ENCODE measurements at places on chromosomes 5 and 9.
A peak's percentile ranks its signal among the peaks of the same experiment; 100 is the strongest.

- no peak for DNase-seq
Measured at GRCh38 chr5:86974955-86975354, 292.7 kb upstream of the RASA1 start.

GRCh38 chr5:89338935-89339334 is 456.0 kb upstream of the MEF2C start:
- peak; percentile 30 for DNase-seq

DNA sequence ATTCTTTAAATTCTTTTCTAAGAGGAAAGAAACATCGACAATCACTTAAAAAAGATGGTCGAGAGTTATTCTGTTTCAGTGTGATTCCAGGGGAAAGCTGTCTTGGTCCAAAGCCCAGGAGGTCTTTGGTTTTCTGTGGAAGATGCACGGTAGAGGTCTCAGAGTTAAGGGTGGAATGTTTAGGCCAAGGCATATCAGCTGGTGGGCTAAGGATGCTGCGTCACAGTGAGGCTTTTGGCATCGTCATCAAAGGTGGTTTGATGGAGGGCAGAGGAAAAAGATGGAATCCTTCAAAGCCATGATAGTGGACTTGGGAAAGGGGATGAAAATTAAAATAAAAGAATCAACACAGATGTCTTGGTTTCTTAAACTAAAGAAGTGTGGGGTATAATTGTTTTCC is 137.3 kb upstream of the ANKH start:
- DNase-seq: no peak

- no peak for DNase-seq
Measured at GRCh38 chr5:176530983-176531901, 6.0 kb downstream of the RNF44 start.

DNA sequence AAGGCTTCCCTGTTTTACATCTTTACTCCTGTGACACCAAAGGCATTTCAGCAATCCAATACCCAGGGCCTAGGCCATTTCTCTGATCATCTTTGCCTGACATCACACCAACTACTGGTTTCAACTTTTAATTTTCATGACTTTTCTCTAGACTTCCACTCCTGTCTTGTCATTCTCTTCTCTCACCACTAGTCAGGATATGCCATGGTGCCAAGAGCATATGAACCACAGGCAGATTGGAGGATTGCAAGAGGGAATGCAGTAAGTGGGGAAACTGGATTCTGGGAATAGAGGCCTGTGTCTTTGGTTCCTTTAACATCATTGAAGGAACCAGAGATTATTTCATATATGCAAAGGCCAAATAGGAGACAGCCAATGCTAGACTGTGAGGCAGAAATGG is 69.3 kb downstream of the ANKRD31 start:
- peak; percentile 19 for DNase-seq

GRCh38 chr5:16018970-16019369 is 160.6 kb downstream of the MARCHF11 start:
- no peak for DNase-seq

- DNase-seq: no peak
Measured at GRCh38 chr5:159088371-159088770, 11.3 kb downstream of the EBF1 start.

DNA sequence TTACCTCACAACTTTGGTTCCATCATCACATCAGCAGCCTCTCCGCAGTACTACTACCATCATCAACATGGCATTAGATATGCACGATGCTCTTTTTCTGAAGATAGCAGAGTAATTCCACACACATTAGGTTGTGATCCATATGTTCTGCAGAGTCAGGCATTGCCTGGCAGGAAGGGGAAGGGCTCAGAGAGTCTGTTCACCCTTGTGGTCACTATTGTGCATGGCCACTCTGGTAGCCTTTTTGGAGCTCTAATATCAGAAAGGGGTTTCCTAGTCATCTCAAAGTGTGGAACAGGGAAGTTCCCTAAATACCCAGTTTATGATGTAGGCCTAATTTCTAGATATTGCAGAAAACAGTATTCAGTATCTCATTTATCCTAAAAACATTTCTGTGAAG is 373.6 kb downstream of the BNC2 start:
- no peak for DNase-seq

- DNase-seq: no peak
Measured at GRCh38 chr5:130102960-130103359, 198.7 kb downstream of the CHSY3 start.

- DNase-seq: peak; percentile 11
Measured at GRCh38 chr9:89929673-89930480, 325.1 kb downstream of the GADD45G start.

DNA sequence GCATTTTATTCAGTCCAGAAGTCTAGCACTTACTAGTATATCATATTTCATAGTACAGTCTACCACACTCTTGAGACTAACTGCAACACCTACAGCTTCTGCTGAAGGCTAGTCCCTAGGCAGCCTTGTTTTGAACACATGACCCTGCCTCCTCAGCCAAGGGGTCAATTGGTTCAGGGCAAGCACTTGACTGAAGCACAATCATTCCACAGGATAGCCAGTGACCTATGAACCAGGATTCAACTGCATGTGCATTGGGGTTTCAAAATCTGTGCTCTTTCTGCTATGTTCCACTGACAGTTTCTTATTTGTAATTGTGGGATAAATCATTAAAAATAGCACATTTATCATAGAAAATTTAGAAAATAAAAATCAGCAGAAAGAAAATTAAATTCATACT is 186.8 kb downstream of the TMEM161B start:
- DNase-seq: no peak

DNA sequence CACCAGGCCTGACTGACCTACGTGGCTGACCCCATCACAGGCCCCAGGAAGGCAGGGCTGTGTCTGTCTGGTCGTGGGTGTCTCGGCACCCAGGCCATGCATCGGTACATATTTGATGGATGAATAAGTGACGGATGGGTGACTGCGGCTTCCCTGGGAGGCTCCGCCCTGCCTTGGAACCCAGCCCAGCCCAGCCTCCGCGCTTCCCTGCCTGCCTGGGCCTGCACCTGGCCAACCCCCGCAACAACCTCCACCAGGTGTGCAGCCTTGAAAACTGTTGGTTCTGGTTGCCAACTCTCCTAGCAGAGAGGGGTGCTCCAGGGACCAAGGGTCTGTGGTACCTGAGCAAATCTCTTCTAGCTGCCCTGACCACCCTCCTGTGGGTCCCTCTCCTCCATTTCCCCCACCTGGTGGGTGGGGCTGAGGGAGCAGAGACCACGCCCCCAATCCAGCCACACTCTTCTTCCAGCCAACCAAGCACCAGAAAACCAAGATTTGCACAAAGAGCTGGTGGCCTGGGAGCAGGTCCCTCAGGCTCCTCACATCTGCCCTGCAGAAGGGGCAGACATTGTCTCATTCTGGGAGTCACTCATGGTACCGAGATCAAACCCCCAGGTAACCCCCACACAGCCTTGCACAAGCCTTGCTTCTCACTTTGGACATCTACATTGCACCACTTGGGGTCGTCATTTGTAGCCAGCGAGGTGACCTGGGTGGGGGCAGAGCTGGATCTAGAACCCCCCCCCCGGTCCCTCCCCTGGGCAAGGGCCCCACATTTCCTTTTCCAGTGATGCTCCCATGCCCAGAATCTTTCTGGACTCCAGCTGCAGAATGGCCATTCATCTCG is 100.6 kb upstream of the IER5L start:
- DNase-seq: peak; percentile 81

DNA sequence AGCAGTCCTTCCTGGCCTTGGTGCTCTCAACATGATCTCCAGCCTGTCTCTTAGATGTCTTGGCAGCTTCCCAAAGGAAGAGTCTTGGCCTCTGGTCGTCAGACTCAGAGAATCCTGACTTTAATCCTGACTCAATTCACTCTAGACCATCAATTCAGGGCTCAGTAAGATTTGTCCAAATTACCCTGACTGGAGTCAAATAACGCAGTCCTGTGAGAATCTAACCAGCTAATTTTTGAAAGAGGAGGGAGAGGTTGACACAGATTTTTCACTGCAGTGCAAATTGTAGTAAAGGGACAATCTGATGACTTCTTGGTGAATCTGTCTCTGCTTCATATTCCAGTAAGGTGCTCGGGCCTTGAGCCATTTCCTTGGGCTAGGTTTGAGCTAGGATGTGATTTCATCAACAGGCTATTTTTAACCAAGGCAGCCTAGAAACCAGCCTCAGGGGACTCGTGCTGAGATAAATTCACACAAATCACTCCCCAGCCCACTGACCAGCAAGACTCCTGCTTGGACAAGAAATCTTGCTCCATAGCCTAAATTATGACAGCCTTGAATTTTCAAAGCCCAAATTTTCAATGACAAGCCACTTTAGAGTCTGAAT is 257.4 kb downstream of the ENC1 start:
- peak; percentile 48 for DNase-seq

DNA sequence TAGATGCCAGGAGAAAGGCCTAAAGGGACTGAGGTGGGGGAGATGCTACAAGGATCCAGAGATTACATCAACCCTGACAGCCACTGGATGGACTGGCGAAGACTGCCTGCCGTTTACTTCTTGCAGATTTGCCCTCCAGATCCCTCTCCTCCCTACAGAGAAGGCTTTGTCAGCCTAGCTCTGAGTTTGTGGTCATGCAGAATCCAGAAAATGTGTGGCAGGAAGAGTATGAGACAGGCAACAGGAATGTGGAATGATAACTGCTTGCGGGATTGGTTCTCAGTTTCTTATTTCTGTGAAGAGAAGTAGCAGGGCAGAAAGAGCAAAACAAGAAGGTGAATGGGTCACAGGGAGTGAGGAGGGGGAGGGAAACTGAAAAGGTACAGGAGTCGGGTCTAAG is 129.6 kb downstream of the TLE1 start:
- DNase-seq: peak; percentile 81

- DNase-seq: no peak
Measured at GRCh38 chr5:77355751-77356150, 136.4 kb downstream of the WDR41 start.

- DNase-seq: no peak
Measured at GRCh38 chr5:36523926-36524325, 82.5 kb upstream of the SLC1A3 start.

GRCh38 chr9:125360601-125361000 is 99.0 kb downstream of the GAPVD1 start:
- DNase-seq: no peak

DNA sequence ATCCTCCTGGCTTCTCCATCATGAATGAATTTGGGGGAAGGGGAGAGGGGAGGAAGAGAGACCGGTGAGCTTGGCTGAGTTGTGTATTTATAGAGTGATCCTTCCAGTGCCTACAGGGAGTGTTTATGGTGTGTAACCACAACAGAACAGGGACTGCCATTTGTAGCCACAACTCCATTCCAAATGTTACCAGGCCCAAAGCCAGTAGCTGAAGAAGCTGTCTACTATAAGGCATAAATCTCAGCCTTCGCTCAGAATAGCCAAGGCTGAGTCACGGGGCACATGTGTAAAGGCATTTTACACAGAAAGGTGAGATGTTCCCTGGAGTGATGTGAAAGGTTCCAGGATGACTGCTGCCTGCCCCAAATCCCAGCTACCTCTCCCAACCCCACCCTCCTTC is 2.5 kb downstream of the TMEM252 start:
- peak; percentile 23 for DNase-seq

Measured in PC-3 (cell line).